ENCODE measurements at places on chromosomes 5 and 9.

- DNase-seq, result no peak
Measured at GRCh38 chr9:127166651-127167524, 44.5 kb upstream of the ANGPTL2 start.

DNA sequence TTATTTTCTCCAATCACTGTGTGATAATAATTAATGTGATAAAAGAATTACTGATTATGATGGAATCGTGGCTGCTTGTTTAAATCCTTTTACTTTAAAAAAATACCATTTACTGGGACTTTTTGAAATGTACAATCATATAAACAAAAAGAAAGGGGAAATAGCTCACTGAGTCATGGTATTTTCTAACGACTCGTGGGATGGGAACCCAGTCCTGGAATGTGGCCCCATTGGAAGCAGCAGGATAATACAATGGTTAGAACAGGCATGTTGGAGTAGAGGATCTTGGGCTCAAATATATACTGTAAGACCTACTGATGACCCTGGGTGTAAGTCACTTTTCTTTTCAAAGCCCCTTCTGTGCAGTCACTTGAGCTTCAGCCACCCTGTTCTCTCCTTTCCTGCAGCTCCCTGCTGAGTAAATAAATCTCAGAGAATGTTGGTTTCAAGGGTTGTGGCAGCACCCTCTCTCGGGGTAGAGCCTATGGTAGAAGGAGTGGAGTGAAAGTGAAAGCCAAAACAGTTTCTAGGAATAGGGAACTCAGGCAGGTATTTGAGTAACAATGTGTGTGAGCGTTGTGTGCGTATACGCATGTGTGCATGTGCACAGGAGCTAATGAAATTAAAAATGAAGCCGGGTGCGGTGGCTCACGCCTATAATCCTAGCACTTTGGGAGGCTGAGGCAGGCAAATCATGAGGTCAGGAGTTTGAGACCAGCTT, 40.8 kb upstream of the LARP1 start:
- DNase-seq, result no peak

DNA sequence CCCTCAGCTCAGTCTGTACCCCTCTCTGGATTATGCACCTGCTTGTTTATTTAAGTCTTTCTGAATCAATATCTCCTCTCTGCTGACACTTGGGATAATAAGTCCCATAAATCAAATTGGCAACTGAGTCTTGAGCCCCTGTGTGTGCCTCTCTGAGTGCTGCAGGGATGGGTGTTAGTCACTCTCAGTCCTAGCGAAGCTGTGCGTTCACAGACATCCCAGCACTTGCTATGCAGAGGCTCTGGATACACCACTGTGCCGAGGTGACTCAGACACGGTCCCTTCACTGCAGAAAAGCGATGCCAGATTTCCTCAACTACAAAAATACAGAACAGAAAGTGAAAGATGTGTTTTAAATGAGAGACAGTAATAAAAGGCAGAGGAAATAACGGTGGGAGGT, 4.1 kb upstream of the KCNMB1 start:
- DNase-seq, result no peak

- no peak for DNase-seq
Measured at GRCh38 chr5:160799184-160799583, 52.8 kb downstream of the ATP10B start.

- DNase-seq, result no peak
Measured at GRCh38 chr9:108271646-108272348, 584.0 kb downstream of the ACTL7B start.

DNA sequence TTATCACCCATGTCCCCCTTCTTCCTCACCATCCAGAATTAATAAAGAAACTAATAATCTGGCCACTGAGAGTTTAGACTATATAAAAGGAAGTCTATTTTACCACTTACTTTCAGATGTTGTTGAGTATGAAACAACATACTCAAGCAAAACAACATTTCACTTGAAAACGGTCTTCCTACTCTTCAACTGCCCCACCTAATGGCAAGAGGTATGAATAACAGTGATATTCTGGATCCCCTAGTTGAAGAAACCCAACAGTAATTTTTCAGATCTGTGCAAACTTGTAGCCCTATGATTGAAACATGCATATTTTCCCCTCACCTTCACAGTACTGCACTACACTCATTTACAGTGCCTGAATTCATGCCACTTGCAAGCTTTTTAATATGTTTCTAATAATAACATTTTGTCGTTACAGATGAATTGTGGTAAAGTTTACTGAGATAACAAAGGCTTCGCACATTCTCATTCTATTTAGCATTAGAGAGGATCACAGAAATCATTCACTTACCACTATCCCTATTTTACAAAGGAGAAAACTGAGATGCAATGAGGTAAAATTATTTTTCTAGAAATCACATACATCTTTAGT, 267.9 kb upstream of the PDE4D start:
- no peak for DNase-seq

DNA sequence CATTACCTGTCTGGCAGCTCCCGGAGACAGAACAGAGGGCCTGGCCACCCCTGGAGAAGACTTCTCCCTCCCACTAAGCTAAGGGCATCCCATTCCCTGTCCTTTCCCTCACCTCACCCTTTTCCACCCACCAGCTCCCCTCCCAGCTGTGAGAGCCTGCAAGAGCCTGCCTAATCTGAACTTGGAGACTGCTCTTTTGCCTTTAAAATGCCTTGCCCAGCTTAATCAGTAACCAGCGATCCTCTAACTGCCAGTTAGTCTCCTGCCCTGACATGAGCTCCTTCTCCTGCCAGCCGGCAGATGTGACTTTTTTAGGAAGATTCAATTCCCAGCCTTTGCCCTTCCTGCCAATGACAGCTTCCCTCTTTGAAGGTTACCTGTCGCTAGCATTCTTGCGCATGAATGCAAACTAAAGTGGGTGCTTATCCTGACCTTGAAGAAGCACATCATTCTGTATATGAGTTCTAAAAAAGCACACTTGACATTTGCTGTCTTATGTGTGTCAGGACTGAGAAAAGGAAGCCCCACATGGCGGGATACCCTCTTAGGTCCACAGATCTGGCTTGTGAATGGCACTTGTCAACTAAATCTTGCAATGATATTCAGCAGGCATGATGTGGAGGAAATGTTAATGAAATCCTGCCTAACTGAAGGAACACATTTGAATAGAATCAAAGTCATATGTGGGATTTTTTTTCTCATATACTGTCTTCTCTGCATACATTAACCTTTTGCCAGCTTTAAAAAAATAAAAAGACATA, 411.2 kb upstream of the SLC30A5 start:
- no peak for DNase-seq

DNA sequence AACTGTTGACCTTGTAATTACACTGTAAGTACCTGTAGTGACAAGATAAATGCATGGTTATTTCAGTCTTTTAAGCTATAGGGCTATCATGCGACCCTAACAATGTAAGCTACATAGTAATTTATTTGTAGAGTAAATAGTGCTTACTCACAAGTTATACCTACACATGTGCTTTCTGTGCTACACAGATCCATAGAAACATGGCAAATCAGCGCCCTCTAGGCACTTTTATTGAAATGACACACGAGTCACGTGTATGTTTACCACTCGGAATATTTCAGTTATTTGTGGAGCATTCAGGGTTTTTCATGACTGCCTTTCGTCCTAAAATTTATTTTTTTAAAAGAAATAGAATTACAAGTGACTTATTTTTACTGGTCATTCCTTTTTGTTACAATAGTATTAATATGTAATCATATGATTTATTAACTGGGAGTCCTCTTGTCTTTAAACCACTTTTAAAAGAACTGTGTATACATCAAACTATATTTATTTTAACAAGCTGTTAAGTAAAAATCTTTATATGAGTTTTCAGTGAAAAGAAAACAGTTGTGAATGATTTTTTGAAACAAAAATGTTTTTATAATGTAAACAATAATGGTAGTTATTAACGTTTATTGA, 1242.3 kb upstream of the WWC1 start:
- no peak for DNase-seq

- DNase-seq, result no peak
Measured at GRCh38 chr5:68534131-68534940, 318.8 kb downstream of the PIK3R1 start.

- no peak for DNase-seq
Measured at GRCh38 chr9:113449376-113449775, 14.2 kb upstream of the RGS3 start.

- DNase-seq, result no peak
Measured at GRCh38 chr5:14215901-14216300, 72.8 kb downstream of the TRIO start.

DNA sequence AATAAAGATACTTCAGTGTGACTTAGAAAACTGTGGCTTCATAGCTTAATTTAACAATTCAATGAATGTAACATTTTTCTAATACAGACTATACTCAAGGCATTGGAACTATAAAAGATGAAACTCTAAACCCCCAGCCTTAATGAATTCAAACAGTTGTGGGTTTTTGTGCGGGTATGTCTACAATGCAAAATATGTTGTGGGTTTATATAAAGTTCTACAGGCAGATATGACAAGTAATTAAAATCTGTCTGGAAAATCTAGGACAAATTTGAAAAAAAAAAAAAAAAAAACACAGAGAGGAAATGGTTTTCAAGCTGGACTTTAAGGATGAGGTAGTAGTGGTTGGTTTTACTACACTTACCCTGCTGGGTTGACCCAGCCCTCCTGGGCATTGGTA, 467.5 kb upstream of the TLE4 start:
- DNase-seq, result no peak

DNA sequence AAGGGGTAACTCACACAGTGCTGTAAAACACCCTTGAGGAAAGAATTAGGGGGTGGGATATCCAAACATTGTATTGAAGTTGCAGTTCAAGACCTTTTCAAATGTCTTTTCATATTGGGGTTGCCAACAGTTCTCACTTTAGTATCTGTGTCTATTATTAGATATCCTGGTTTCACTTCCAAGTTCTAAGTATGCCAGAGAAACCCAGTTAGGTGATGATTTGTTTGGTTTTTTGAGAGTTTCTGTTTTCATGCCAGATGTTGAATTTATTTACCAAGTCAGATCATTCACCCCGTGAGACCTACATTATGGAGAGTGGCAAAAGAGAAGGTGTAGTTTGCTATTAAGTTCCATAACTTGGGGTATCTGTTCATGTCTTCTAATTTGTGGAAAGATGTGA, 64.5 kb downstream of the C9orf152 start:
- DNase-seq, result no peak

- no peak for DNase-seq
Measured at GRCh38 chr5:35229076-35230037, 930 bp downstream of the PRLR start.

DNA sequence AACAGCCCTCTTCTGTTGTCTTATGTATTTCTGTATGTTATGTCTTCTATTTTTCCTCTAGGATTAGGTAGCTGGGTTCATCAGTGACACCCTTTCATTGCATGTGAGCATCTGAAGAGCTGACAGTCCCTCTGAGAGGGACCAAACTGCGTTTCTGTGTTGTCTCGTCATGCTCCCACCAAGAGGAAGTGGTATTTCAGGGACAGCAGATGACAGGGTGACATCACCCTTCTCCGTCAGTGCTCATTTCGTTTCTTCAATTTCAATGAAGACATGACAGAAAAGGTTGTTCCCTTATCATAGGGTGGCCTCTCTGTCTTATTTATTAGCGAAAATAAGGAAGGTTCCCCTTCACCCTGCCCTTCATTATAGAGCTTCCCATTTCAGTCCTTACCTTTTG, 225.9 kb upstream of the NR4A3 start:
- DNase-seq, result no peak

DNA sequence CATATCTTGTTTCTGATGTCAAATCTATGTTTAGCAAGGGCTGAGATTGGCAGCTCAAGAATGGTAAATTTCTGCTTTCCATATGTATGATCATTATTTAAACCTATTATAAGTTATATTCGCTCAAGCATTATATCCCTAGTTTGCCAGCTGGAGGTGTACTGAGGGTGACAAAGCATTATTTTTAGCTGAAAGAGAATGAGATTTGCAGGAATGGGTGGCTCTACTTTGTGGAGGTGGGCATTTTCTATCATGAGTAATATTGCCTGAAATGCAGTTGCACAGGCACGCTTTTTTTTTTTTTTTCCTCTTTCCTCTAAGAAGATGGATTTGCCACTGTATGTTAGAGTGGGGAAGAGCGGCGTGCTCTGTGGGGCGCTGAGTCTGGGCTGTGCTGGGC, 393.8 kb downstream of the EBF1 start:
- no peak for DNase-seq

GRCh38 chr5:128276537-128277216, 193.1 kb downstream of the SLC12A2 start:
- no peak for DNase-seq

GRCh38 chr5:76473661-76474060, 70.6 kb downstream of the IQGAP2 start:
- no peak for DNase-seq

DNA sequence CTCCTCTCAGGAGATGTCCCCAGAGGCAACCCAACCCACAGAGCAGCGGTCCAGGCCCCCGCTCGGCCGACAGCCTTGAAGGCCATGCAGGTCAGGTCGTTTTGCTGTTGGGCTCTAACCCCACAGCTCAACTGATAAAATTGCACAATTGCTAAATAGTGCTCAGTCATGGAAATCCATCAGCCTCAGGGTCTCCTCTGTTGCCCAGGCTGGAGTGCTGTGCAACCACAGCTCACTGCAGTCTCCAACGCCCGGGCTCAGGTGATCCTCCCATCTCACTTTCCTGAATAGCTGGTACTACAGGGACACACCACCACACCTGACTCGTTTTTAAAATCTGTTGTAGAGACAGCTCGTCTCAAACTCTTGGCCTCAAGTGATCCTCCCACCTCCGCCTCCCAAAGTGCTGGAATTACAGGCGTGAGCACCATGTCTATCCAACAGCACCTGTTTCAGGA, 18.3 kb downstream of the BRD3OS start:
- DNase-seq, result no peak

DNA sequence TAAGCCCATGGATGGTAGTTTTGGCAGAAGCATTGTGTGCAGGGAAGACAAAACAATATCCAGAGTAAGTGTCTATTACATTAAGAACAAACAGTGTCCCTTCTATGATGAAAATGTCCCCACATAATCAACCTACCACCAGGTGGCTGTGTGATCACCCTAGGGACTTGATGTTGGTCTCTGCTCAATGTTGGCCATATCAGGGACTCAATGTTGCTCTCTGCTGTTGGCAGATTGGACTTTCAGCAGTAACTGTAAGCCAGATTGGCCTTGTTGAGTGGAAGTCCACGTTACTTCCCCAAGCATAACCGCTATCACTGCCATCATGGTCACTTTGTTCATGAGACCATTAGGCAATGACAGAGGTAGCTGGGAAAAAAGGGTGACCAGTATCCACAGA, 52.8 kb upstream of the PRSS3 start:
- no peak for DNase-seq

DNA sequence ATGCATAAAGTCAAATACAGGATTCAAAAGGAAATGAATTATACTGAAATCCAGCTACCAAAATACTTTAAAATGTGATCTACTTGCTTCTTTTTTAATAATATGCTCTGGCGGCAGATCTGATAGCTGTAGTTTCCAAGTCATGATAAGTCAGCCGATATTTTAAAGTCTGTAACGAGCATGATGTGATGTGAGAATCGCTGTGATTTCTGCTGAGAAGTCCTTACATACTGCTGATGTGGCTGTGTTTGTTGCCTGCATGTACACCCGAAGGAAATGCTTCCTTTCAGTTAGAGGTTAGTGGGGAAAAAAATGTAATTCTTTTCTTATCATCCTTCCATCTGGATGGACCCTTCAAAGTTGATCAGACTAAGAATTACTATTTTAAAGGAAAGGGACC, 4.8 kb upstream of the SEMA4D start:
- DNase-seq, result no peak

GRCh38 chr5:94395468-94395867, 222.9 kb downstream of the KIAA0825 start:
- no peak for DNase-seq

Data from cortex of kidney (tissue), 1 donor.